Activated T-helper 2 cell treated with anti-CD3 and anti-CD28 coated beads, Interferon-gamma antibody, Interleukin-2, Interleukin-4, amounts not matched to agents 10 μg/mL and 5 μg/mL and 100 μg/mL, durations not matched to agents 14 hours and 24 hours and 36 hours (primary cell): ENCODE measurements at places on chromosomes 12 and 14. TPM values are rescaled to one million over a fixed set of nuclear protein-coding genes. Genes with fewer than 3 reads are reported as not detected.

Gene SLC7A7
- total RNA-seq, result 0.25 TPM in 1 of 2 replicates, not detected in the other

Gene KRT7
- total RNA-seq, result 4.2 and 4.7 TPM in 2 replicates

DNA sequence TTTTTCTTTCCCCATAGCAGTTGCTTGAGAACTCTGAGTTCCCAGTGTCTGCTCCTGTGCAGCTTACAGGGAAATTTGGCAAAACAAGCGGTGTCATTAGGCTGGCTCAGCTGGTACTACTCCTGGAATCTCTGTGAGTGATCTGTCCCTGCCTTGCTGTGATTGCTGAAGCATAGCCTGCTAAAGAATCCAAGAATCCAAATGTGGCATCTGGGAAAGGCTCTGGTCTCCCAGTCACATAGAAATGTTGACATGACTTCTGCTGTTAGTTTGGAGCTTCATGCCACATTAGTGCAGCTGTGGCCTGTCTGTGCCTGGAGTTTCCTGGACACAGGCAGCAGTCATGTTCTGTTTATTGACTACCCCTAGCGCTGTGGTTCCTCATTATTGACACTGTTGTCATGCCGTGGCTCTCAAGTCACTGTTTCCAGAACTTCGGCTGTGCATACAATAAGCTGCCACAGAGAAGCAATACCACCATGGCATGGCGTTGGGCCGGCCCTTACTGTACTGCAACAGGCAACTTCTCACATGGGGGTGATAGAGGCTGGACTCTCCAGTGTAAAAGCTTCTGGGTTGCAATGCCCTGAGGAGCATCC lies 166.8 kb downstream of the MYRFL start:
- no peak overlapping the region for H3K27ac ChIP-seq
- H3K4me1 ChIP-seq, result no peaks in the 10 kb centered on the region
- no peaks in the 10 kb centered on the region for H3K27me3 ChIP-seq
- H3K36me3 ChIP-seq, result no peaks in the 10 kb centered on the region
- no peak for DNase-seq

DNA sequence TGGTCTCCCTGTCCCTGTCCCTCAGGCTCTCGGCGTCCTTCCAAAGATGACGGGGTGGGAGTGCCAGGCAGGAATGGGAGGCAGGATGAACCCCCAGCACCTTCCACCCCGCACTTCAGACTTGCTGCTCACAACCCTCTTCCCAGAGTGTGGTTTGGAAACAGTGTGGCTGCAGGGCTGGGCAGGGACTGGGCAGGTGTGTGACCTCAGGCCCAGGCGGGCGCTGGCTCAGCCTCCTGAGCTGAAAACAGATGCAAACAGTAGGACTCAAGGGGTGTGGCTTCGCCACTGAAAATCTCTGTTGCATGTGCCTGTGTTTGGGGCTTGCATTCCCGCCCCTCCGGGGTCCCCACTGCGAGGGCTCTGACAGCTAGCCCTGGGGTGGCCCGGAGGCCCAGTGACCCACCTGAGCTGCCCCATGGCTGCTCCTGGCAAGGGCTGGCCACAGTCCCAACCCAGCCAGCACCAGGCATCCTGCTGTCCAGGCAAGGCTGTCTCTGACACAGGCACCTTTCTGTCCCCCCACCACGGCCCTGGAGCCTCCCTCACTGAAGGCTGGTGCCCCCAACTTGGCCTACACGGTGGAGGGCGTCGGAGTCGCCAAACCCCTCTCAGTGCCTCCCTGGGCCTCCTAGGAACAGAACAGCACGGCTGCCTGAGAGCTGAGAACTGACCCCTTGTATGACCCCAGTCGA lies 46.1 kb downstream of the BEGAIN start:
- H3K27ac ChIP-seq, result no peak overlapping the region
- H3K27me3 ChIP-seq, result no peaks in the 10 kb centered on the region
- no peak overlapping the region for H3K4me3 ChIP-seq
- H3K36me3 ChIP-seq, result no peaks in the 10 kb centered on the region
- no peak for DNase-seq

DNA sequence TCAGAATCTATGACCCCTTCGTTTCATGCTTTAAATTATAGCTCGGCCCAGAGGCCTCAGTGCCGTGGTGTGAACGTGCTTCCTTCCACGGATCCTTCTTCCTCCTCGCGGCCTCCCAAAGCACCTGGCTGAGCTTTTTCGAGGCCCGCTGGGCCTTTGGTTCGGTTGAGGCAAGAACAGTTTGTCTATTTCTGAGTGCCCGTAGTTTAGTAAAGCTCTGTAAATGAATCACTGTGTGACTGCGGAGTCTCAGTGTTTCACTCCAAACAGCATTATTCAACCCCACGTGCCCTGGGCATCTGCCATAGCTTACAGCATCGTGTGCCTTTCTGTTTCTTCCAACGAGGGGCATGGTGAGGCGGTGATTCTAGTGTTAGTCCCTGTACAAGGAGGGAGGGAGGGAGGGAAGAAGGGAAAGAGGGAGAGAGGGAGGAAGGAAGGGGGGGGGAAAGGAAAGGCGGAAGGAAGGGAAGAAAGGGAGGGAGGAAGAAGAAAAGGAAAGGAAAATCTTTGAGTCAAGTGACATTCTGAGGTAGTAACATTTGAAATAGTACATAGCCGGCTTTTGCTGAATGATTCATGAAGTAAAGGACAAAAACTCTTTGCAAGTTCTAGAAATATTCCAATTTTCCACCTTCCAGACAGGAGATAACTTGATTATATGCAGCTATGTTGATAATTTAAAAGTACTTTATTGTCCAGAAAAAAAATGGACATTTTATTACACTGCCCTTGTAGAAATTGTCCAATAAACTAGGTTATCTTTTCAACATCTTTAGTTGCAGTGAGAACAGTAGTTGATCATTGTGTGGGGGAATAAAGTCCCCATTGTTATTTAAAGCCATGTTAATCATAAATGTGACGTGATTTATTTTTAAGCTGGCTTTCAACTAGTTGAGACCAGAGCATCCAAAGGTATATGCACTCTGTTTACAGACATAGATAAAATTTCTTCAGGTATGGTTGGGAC lies 1.2 kb upstream of the TRIM9 start:
- peak overlapping the region; percentile 82 for H3K4me3 ChIP-seq
- H3K27ac ChIP-seq, result no peak overlapping the region
- H3K27me3 ChIP-seq, result peaks cover 57% of the 10 kb centered on the region
- no peak for DNase-seq
- peaks cover 15% of the 10 kb centered on the region for H3K4me1 ChIP-seq
